ENCODE measurements at places on chromosomes 6 and 20.

DNA sequence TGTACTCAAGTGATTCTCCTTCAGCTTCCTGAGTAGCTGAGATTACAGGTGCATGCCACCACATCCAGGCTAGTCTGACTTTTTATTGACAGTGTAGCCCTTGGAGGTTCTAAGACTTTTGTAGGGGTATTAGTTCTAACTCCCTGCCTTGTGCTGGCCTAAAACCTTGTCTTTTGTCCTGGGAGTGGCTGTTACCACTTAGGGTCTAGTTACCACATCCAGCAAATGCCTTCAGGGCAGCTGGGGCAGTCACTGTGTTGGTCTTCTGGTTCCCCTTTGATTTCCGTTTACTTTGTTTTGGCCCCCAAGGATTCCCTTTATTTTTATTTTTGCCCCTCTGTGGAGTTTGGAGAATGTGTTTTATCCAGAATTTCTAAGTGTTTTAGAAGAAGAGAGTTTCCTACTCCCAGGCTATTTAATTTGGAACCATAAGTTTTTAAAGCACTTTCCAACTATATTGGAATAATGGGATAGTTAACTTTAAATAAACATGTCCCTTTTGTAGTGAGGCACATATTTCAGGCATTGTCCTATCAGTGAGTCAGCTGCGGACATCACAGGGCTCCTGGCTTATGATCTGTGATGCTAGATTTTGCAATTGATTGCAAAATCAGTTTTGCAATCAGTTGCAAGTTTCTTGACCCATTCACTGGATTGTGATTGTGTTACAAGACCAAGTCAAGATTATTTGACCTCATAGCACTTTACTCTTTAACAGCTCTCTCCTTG, 25.0 kb downstream of the IL22RA2 start:
- no peak for DNase-seq

DNA sequence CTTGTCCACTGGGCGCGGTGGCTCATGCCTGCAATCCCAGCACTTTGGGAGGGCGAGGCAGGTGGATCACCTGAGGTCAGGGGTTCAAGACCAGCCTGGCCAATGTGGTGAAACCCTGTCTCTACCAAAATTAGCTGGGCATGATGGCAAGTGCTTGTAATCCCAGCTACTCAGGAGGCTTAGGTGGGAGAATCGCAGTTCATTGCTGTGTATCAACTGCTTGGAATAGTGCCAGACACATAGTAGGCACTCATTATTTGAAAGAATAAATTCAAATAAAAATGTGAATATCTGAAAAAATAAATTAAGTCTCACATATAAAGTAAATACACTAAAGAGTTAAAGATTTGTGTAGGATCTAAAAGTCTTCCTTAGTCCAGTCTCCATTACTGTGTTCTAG, 1.9 kb downstream of the PAK1IP1 start:
- no peak for DNase-seq

DNA sequence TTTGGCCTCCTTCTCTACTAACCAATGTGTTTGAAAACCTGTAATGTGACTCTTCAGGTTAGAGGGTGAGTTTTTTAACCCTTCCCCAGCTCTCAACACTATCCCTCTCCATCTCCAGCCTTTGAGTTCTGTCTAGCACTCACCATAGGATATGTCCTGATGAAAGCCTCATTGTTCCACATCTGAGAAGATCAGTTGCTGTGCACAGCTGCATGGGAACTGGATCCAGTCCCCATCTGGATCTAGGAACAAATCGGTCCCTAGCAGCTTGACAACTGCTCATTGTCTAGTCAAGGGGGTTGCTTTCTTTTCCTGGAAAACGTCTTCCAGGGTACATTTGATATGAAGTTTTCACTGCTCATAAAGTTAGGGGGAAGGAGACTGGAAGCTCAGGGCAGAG, 45.4 kb upstream of the AGPAT4 start:
- no peak for DNase-seq

GRCh38 chr6:144582939-144583613, 297.9 kb downstream of the UTRN start:
- peak; percentile 23 for DNase-seq

- DNase-seq, result no peak
Observed at GRCh38 chr6:158037771-158038170, 56.1 kb downstream of the SYNJ2 start.

- no peak for DNase-seq
Observed at GRCh38 chr20:63497138-63497945, 1.5 kb downstream of the EEF1A2 start.

DNA sequence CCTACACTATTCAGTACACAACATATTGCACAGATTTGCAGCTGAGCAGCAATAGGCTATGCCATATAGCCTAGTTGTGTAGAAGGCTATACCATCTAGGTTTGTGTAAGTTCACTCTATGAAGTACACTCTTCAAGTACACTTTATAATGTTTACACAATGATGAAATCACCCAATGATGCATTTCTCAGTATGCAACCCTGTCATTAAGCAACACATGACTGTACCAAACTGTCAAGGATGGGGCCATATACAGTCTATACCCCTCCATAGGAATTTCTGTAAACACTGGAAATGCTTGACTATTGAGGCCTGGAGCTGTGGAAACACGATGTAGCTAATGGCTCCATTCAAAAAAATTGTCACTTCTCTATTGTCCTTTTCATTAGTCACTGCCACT, 535.4 kb downstream of the EPM2A start:
- DNase-seq, result no peak

DNA sequence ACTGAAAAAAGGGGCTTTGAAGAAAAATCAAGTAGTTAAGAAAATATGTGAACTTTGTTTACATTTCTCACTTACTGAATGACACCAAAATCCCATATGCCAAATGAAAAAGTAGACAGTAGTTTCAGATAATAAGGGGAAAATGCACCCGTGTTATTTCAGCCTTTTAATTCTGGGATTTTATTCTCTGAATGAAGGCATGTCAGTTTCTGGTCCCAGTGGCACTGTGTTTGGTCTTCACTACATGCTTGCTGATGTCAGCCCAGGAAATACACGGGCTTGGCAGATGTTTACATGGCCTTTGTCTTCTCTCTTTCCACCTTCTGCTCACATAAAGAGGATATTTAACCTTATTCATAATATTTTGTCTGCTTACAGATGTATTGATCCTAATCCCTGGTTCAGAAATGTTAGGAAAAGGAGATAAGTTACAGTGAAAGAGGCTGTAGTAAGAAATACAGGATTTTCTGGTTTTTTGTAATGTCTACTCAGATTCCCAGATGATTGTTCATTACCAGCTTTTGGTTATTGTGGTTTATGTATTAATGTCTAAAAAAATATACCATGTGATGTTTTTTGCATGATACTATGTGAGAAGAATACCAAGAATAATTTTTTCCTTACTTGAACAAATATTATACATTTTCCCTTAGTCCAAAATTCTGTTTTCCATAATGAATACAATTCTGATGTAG, 27.7 kb downstream of the DSE start:
- no peak for DNase-seq

GRCh38 chr6:227812-228338, 64.4 kb upstream of the DUSP22 start:
- no peak for DNase-seq

- DNase-seq, result no peak
Observed at GRCh38 chr6:111652156-111652555, 46.5 kb upstream of the TRAF3IP2 start.

- no peak for DNase-seq
Observed at GRCh38 chr6:98827295-98828159, 6.8 kb upstream of the POU3F2 start.

DNA sequence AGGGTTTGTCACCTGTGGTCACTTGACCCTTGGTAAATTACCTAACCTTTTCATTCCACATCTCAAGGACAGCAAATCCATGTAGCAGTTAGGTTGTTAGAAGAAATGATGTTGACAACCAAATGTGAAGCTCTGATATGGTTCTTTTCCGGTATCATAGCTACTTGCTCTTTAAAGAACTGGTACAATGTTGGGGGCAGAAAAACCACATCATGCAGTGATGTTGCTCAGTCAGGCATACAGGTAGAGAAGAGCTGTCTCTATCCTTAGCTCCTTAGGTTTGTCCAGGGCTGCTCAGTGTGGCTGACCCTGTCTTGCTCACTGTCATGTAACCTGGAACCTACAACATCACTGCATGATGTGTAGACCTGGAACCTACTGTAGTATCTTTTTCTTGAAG, 135.5 kb downstream of the LRRC1 start:
- no peak for DNase-seq

GRCh38 chr6:90464507-90464906, 122.4 kb downstream of the MAP3K7 start:
- DNase-seq, result no peak

- DNase-seq, result no peak
Observed at GRCh38 chr6:106390088-106390487, 29.6 kb downstream of the CRYBG1 start.

- DNase-seq, result no peak
Observed at GRCh38 chr6:57307850-57308249, 9.6 kb upstream of the PRIM2 start.

DNA sequence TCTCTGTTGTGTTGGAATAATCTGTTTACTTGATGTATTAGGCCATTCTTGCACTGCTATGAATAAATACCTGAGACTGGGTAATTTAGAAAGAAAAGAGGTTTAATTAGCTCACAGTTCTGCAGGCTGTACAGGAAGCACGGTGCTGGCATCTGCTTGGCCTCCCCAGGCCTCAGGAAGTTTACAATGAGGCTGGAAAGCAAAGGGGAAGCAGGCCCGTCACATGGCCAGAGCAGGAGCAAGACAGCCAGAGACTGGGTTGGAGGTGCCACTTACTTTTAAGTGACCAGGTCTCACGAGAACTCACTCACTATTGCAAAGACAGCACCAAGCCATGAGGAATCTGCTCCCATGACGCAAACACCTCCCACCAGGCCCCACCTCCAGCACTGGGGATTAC, 50.6 kb upstream of the FUCA2 start:
- DNase-seq, result no peak

DNA sequence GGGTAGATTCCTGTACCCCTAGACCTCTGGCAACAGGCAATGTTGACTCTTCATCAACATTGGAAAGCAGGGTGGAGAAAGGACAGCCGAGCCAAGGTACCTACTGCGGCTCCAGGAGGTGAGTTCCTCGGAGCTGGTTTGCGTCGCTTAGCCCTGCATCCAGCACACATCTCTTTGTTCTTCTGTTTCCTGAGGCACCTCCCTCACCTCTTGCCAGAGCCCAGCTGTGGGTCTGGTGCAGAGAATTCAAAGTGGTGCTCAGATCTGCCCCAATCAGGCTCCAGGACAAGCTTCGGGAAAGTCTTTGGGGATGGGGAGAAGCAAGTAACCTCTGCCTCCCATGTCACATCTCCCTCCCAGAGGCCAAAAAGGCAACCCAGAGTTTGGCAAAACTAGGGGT, 2.2 kb downstream of the KCNG1 start:
- DNase-seq, result no peak

GRCh38 chr20:59359906-59360725, 59.7 kb downstream of the EDN3 start:
- DNase-seq, result no peak

DNA sequence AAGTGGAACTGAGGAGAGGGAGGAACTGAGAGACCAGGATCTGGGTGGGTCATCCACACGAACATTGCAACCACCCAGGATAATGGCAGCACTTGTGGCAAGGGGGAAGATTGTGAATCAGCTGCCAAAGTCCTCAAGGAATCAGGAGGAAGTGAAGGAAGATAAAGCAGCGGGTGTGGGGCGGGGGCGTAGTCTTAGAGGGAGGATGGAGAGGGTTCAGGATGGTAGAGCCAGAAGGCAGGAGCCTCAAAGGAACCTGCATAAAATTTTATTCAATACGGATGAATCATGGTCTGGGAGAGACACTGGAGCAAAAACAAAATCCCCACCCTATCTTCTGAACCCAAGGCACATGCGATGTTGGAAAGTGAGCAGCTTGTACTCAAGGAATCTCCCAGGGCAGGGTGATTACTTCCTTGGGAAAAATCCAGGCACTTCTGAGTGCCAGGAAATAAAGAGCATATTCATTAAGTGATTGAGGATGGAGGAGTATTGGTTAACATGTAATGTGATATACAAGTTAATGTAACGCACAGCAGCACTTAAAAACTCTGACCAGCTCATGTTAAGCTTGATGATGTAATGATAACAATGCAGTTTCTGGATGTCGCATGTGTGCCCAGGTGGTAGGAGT, 82.0 kb upstream of the B3GAT2 start:
- DNase-seq, result no peak

DNA sequence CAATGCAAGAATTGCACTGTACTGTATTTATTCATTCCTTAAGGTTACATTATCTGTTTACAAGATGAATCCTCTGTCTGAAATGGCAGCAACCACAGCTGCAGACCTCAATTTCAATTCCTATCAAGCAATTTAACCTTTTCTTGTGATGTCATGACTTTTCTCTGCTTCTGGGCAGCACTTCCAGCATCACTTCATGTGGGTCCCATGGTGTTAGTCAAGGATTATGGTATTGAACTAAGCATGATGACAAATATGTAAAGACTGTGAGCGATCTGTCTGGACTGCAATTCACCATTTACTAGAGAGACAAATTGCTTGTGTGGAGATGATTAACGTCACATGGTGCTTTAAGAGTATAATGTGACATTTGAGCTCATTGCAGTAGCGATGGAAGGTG, 90.5 kb upstream of the CCN2 start:
- no peak for DNase-seq

- no peak for DNase-seq
Observed at GRCh38 chr6:128882560-128882959, 378 bp upstream of the LAMA2 start.

- no peak for DNase-seq
Observed at GRCh38 chr6:92446052-92446451, 973.3 kb downstream of the EPHA7 start.
